ENCODE measurements at places on chromosomes 11 and 22.

- DNase-seq = no peak
Observed at GRCh38 chr22:49100773-49101172, 726.9 kb downstream of the BRD1 start.

GRCh38 chr11:34886609-34887008 is 29.6 kb downstream of the APIP start:
- no peak for DNase-seq

- peak; percentile 29 for DNase-seq
Observed at GRCh38 chr11:65719871-65720210, 757 bp downstream of the RNASEH2C start.

DNA sequence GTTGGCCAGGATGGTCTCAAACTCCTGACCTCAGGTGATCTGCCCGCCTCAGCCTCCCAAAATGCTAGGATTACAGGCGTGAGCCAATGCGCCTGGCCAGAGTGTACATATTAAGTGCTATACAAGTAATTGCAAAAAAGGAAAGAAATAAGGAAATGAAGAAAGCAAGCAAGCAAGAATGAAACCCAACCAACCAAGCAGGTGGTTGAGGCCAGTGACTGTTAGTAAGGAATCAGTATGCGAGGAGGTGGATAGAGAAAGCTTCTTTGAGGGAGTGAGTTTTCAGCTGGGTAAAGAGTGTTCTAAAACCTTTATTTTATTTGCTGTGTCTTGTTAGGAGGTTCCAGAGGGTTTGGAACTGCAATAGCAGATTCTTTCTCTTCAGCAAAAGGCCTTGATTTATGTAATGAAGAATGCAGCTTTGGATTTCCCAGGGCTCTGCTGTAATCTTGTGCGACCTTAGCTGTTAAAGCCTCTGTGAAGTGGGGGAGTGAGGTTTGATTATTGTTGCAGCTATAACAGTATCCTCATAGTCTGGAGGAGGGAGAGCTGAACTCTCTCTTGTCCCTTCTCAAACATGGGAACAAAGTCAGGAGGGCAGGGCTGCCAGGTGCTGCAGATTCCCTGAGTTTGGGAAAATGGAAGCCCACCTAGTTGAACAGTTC is 5.7 kb downstream of the AMPD3 start:
- no peak for DNase-seq

DNA sequence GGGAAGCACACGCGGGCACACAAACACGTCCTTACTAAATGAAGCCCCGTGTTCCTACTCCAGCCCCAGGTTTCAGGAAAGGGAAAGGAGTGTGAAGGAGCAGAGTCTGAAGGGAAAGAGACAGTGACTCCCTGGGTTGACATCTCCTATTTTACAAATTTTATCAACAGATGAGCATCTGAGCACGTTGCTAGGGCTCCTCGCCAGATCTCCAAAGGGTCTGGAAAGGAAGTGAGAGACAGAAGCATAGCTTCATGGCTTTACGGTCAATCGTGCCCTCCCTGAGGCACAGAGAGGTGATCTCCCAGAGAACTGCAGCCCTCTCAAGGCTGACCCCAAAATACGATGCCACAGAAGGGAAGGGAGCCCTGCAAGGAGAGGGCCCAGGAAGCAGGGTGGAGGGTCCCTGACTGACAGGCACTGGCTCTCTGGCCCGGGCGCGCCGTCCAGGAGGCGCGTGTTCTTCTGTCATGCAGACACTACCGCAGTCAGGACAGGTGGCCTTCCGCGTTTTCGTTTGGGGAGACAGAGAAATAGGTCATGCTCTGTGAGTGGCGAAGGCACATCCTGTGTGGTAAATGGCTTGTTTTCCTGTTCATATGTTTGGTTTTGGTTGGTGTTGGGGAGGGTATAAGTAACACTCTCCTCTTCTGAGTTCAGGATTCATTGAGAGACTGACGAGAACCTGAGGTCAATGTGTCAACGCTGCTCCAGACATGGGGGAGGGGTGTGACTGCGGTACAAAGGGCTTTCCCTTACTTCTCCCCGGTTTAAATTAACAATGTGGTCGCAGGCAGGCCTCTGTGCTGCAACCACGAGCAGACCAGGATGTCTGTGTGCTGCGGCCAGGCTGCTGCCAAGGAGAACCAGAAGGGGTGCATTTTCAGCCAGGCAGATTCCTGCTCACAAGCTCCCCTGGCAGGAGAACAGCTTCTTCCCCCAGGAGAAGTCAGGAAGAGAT is 813.3 kb downstream of the OPCML start:
- DNase-seq = peak; percentile 38

- no peak for DNase-seq
Observed at GRCh38 chr22:41417622-41418390, 28.8 kb downstream of the TOB2 start.

DNA sequence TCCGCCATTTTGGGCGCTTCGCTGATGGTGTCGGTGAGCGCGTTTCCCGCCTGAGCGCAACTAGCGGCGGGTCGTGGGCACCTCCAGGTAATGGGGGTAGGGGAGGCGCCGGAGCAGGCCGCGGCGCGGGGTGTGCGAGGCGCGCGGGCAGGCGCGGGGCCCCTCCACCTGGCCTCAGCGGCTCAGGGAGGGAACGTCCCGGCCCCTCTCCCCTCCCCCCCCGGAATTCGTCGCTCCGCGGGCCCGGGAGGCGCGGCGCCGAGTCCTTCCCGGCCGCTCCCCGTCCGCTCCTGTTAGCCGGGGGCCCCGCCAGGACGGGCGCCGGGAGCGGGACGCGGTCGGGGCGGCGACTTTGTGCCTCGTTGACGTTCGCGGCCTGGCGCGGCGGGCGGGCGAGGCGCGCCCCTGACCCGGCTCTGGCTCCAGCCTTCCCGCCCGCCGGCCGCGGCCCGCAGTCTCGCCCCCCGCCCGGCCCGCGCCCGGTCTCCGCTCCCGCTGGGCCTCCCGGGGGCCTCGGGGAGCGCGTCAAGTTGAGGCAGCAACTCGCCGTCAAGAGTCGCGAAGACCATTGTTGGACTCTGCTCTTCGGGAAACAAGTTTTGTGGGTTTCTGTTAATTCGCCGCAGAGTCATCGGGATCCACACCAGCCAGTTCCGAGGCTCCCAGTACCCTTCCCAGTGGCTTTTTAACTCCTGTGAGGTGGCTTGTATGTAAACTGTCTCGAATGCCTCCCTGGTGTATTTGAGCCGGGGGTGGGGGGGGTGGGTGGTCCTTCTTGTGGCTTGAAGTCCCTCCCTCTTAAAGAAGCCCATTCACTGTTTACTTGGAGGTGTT is at the start of gene PPP6R3:
PPP6R3 (plus strand) TSS at position 12 of the 834 bp plus-strand sequence. CDS start 76,913 bp downstream, outside the sequence.
- DNase-seq = peak; percentile 12

DNA sequence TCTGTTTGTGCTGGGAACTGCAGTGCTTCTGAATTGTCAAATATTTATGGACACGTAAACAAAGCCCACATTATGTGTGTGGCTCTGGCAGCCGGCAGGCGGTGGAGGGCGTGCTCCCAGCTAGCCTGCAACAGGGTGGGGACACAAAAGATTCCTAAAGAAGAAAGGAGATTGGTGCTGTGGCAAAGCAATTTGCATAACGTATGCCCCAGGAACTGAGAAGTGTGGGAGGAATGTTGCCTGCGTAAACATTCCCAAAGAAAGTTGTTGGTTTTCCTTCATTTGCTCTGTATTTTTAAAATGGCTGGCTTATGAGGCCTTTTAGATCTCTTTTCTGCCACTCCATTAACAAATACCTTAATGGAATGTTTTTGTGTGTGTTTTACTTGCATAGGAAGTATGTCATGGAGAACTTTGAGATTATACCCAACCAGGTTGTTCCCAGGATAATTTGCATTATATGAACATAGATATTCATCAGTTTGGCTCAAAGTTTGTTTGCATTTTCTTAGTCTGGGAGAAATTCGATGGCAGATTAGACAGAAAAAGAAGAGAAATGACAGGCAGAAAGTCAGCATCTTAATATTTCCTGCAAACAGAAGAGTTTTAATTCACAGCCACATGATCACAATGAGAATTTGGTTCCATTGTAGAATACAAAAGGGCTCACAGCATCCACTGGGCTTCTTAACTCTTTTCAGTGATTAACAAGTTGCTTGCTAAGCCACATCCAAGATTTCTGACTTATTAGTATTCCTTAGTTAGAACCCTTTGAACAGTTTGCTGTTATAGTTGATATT is 41.8 kb upstream of the DLAT start:
- DNase-seq = no peak

Data from activated T-cell treated with anti-CD3 and anti-CD28 coated beads for 48 hours (primary cell).